Epithelial cell of prostate (primary cell): ENCODE measurements at places on chromosomes 16 and 17.

DNA sequence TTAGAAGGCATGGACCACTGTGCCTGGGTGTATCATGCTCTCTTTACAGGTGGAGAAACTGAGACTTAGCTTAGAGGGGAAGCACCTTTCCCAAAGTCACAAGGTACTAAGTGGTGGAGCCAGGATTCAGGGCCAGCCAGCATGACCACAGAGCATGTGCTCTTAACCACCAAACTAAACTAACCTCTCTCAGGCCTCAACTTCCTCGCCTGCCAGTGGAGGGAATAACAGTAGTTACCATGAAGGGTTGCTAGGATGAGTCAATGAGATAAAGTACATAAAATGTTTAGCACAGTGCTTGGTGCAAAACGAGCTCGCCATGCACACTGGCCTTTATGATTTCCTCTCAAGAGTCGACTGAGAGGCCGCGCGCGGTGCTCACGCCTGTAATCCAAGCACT is 6.4 kb upstream of the MYO1C start:
- DNase-seq = no peak

GRCh38 chr16:62130101-62130500 is 93.9 kb upstream of the CDH8 start:
- DNase-seq = no peak

DNA sequence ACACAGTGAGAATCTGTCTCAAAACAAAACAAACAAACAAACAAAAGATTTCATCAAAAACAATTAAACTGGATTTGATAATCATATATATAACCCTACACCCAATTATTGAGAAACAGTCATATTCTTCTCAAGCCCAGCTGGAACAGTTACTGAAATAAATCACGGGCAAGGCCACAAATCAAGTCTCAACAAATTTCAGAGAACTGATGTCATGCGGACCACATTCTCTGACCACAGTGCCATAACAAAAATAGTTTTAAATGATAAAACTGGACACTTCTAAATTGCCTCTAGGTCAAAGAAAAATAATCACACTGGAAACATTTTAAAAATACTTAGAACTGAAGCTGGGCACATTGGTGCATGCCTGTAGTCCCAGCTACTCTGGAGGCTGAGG is 15.9 kb upstream of the PIK3R5 start:
- no peak for DNase-seq

- no peak for DNase-seq
These were observed 17.5 kb downstream of the HDAC5 start for GRCh38 chr17:44105941-44106340.

GRCh38 chr17:54738496-54738895 is 162.2 kb upstream of the TOM1L1 start:
- DNase-seq = no peak

DNA sequence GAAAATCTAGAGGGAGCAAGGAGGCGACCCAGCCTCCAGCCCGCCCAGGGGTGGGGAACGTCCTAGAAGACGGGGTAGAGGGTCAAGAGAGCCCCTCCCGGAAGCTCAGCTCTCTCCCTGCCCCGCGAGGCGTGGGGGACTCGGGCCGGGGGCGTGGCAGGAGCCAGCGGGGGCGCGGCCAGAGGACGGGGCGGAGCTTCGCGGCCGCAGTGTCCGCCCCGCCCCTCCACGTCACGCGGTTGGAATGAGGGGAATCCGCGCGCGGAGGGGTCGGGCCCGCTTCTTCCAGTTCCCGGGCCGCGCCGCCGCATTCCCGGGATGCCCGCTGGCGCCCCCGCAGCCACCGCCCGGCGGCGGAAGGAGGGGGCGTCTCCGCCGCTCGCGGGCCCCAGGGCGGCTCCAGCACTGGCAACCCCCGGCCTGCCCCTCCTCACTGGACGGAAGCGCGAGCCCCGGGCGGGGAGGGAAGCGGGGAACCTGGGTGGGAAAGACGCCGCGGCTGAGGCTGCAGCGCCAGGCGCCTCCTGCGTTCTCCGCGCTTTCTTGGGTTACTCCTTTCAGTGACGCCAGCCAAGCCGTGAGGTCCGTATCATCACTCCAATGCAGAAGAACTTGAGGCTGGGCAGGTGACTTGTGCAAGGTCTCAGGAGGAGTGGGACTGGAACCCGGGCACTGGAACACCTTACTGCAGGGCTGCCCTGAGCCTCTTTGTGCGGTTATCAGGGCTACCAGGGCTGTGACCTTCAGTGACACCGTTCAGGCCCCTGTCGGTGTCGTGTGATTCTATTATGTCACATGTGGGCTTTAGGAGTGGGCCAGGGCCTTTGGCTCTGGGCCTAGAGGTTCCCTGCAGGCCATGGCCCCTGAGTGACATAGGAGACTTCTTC is 4.3 kb downstream of the MYO1C start:
- DNase-seq = no peak

DNA sequence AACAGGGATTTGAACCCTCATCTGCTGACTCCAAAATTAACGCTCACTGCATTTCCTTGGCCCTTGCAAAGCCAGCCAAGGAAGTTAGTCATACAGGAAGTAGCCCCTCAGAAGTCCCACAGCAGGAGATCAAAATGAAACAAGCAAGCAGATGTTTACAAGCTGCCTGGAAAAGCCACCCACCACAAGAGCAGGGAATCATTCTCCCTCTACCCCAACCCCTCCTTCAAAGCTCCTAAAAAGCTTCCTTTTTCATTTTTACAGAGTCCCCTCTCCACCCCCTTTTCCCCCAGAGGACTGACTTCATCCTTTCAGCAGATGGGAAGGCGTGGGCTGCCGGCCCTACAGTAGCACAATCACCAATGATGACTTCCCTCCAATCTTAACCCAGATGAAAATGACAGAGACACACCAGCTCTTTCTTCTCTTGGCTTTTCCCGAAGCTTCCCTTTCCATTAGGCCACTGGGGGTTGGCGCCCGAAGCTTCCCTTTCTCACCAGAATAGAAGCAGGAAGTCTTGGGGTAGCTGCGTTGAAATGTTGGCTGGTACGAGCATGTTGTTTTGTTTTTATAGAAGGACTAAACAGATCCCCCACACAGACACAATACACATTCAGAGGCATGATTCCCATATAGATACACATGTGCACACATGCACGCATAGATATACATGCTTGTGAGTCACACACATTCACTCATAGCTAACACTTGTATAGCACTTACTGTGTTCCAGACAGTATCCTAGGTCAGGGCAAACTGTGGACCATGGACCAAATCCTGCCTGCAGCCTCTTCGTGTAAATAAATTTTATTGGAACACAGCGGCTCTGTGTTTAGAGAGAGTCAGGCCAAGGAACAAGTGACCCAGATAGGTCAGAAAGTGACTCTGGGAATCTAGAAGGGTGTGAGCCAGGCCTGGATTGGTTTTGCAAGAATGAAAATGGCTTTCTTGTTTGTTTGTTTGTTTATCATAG is 17.4 kb downstream of the ITPRIPL2 start:
- DNase-seq = no peak

GRCh38 chr16:22109258-22109898 is 17.0 kb downstream of the VWA3A start:
- no peak for DNase-seq

- no peak for DNase-seq
These were observed 560 bp downstream of the TELO2 start for GRCh38 chr16:1493746-1494094.

DNA sequence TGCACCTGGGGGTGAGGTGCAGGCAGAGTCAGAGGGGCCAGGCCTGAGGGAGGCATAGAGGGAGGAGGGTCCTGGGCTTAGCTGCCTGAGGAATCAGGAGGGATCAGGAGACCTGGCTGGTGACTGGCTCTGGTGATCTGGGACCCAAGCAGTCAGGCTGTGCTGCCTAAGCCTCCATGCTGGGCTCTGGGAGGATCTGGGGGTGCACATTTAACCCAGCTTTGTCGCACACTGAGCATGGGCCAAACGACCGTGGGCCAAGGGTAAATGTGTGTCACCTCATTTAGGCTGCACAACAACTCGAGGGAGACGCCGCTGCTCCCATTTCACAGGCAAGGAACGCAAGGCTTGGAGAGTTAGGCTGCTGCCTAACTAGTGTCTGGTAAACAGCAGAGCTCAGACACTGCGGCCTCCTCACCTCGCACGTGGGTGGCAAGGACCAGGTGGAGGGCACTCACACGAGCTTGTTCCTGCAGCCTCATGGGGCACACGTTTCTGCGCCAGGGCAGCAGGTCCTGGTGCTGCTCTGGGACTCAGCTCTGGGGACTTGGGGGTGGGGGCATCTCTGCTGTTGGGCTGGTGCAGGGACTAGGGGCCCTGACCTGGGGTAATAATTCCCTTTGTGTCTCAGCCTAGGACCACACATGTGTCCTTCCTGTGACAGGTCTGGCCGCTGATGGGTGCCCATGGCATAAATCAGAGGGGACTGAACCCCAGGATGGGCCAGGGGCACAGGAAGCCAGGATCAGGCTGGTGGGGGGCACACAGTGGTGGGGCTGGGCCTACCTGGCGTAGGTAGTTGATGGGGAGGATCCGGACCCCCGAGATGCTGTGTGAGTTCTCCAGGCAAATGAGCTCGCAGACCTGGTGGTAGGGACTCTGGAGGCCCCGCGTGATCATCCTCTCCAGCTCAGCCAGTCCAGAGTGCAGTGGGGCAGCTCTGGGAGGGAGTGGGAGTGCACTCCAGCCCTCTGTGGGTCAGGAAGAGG is 18.7 kb downstream of the TMEM235 start:
- DNase-seq = no peak

DNA sequence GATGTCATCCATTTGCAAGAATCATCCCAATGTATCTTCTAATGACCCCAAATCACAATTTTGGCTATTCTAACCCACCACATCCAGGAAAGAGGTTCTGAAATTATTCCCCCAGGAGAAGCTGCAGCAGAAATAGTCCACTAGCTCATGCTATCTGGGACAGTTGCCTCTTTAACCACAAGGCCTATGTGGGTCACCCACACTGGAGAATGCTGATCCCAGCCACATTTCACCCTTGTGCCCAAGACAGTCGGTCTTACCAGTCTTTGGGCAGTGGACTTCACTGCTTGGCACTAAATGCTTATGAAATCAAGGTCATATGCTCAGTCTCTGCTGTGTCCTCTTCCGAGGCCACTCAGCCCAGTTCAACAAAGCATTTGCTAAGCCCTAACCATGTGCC is 27.0 kb downstream of the ABCC12 start:
- DNase-seq = no peak

DNA sequence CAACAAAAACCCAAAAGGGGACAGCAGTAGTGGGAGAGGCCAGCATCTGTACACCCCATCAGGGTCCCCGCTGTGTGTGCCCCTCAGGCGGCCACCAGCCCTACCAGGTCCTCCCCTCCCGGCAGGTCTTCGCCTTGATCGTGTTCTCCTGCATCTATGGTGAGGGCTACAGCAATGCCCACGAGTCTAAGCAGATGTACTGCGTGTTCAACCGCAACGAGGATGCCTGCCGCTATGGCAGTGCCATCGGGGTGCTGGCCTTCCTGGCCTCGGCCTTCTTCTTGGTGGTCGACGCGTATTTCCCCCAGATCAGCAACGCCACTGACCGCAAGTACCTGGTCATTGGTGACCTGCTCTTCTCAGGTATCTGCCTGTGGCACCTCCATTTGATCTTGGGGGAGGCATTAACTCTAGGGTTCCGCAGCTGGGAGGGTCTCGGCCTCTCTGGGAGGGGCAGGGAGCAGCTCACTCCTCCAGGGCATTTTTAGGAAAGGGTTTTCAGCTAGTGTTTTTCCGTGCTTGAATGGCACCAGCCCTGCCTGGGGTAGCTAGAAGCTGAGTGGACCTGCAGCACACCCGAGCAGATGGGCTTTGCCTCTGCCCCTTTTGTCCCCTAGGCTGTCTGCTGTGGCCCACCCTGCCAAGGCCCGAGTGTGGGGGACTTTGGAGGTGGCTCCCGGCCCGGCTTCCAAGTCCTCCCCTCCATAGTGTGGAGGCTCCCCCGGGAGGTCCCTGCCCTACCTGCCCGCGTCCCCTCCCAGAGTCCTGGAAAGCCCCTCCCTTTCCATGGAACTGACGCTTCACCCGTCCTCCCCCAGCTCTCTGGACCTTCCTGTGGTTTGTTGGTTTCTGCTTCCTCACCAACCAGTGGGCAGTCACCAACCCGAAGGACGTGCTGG is 2.6 kb downstream of the SYNGR2 start:
- DNase-seq = no peak

- no peak for DNase-seq
These were observed at the start of gene CMTM3 for GRCh38 chr16:66604376-66605176. Gene CMTM3, plus strand, starts transcription at chr16:66604704. Its CDS starts 102 bp downstream, at chr16:66604806.

- no peak for DNase-seq
These were observed 3.5 kb upstream of the ARMC5 start for GRCh38 chr16:31455601-31456314.

- no peak for DNase-seq
These were observed 4.7 kb upstream of the RFFL start for GRCh38 chr17:35068249-35068648.
